Lung (tissue), 17 donors: ENCODE measurements at places on chromosomes 6 and 20. TPM values are rescaled to one million over a fixed set of nuclear protein-coding genes. Genes with fewer than 3 reads are reported as not detected.

C6orf58 gene
- not detected for total RNA-seq

PSORS1C2 gene
- total RNA-seq: not detected

DNA sequence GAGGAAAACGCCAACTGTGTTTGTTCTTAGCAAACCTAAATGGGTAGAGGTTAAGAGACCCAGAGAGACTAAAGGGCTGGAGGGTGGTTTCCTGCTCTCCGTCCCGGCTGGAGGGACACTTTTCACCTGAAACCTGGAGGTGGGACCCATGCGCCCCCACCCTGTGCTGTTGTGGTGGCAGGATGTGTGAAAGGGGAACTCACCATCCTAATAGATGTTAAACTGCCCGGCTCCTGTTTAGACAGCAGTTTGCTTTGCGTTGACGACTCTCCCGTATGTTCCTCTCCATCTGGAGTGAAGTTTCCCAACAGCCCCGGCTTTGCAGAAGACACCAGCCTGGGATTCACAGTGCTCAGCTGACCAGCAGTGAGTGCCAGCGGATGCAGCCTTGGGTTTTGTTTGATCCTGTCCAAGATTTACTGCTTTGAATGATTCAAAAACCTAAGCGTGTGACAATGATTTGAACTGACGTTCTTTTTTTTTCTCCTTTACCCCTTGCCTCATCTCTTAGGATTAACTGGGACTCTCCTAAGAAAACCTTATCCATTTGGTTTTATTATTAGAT is 66.0 kb downstream of the CDH4 start:
- H3K27ac ChIP-seq: no peak overlapping the region
- DNase-seq: no peak
- H3K4me1 ChIP-seq: no peaks in the 10 kb centered on the region
- H3K36me3 ChIP-seq: no peaks in the 10 kb centered on the region

GRCh38 chr20:36836591-36837269 is 39.2 kb upstream of the TLDC2 start:
- peaks cover 18% of the 10 kb centered on the region for H3K4me1 ChIP-seq
- no peaks in the 10 kb centered on the region for H3K27me3 ChIP-seq
- peaks cover 2% of the 10 kb centered on the region for H3K36me3 ChIP-seq
